Activated naive CD4-positive, alpha-beta T cell treated with anti-CD3 and anti-CD28 coated beads, Interleukin-2, amount 10 ng/mL, durations not matched to agents 7 days and 5 days (primary cell): ENCODE measurements at places on chromosomes 2 and 18.

GRCh38 chr2:10452956-10453904 is 5.1 kb upstream of the ODC1 start:
- no peak for DNase-seq

- no peak for DNase-seq
These were observed 5.6 kb downstream of the DTYMK start for GRCh38 chr2:241680827-241681599.

- DNase-seq, result no peak
These were observed 49.5 kb downstream of the CCDC148 start for GRCh38 chr2:158407031-158407430.

- DNase-seq, result no peak
These were observed 95.9 kb downstream of the MAP4K4 start for GRCh38 chr2:101793277-101793969.

- DNase-seq, result no peak
These were observed 255.3 kb downstream of the THSD7B start for GRCh38 chr2:137020452-137021196.

DNA sequence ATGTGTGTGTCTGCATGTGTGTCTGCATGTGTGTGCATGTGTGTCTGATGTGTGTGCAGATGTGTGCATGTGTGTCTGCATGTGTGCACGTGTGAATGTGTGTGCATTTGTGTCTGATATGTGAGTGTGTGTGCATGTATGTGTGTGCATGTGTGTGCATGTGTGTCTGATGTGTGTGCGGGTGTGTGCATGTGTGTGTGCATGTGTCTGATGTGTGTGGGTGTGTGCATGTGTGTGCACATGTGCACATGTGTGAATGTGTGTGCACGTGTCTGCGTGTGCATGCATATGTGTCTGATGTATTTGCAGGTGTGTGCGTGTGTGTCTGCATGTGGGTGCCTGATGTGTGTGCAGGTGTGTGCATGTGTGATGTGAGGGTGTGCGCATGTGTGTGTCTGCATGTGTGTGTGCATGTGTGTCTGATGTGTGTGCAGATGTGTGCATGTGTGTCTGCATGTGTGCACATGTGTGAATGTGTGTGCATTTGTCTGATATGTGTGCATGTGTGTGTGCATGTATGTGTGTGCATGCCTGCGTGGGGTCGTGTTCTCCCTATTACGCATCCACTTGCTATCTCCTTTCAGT is 470.1 kb upstream of the HS6ST1 start:
- DNase-seq, result no peak

DNA sequence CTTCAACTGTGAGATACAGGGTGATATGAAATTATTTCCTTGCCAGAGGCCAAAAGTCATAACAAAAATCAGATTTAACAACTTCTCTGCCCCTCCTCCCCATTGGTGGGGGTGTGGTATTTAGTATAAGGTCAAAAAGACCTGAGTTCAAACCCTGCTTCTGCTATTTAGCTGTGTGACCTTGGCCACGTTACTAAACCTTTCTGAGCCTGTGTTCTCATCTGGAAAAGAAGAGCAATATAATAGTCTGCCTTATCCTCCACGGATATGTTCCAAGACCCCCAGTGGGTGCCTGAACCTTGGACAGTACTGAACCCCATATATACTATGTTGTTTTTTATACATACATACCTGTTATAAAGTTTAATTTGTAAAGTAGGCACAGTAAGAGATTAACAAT is 3.7 kb downstream of the CDC42EP3 start:
- no peak for DNase-seq

DNA sequence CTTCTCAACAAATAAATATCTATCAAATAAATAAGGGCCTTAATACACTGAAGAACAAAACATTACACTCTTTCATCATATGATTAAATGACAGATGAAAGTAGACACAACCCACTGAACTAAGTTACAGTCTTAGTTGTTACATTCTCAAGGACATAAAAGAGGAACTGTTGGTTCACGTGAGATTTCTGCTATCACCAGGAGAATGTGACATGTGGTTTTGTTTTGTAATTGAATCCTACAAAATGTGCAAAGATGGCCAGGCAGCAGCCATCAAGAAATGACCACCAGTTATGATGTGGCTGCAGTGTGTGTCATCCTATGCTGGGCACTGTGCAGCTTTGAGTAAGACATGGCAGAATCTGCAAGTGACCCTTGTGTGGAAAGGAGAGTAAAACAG is 310.6 kb upstream of the PIK3C3 start:
- DNase-seq, result no peak

DNA sequence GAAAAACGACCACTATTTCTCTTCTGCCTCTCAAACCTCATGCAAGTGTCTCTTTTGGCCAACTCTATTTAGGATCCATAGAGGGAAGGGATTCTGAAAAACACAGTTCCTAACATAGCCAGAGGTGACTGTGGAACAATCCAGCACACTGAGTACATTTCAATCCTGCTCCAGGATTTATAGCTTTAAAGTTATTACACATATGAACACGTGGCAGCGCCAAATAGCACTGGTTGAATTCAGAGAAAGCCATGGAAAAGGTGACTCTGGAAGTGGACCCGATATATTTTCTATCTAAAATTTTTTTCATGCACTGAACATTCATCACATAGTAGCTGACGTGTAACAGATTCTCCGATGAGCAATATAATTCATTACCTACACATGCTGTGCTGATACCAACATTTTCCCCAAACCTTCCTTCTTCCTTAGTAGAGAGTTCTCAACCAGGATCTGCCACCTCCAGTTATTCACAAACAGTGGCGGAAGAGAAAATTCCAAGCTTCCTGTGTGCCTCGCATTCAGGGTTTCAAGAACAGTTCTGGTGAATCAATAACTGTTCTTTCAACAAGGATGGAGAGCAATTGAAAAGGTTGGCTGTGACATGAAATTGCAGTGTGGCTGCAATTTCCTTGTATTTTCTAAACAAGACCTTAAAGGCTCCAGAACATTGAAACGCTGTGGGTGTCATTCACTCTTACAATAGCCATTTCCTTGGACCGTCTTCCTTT is 25.7 kb upstream of the TTR start:
- no peak for DNase-seq

DNA sequence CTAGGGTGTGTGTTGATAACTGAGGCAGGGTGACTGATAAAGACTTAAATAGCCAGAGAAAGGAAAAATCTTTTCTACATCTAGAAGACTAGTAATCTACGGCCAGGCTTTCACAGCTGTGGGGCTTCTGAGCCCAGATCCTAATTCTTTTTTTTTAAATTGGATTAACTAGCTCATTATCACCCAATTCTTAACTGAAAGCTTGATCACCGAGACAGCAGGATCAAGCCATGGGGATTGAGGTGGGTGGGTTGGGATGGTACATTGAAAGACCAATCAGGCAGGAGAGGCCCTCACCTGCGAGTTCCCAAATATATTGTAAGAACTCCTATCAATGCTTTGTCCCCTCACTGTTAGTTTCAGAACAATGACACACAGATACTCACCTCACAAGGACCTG is 20.0 kb upstream of the NFE2L2 start:
- no peak for DNase-seq

- peak; percentile 96 for DNase-seq
These were observed 20.3 kb upstream of the DNMT3A start for GRCh38 chr2:25362049-25362433.
